Activated T-cell treated with anti-CD3 and anti-CD28 coated beads for 4 hours (primary cell): ENCODE measurements at places on chromosomes 7 and 10.

- no peak for DNase-seq
These were observed 99.2 kb upstream of the PIK3CG start for GRCh38 chr7:106765727-106766355.

GRCh38 chr7:139127648-139128047 is 18.1 kb upstream of the ZC3HAV1 start:
- no peak for DNase-seq

DNA sequence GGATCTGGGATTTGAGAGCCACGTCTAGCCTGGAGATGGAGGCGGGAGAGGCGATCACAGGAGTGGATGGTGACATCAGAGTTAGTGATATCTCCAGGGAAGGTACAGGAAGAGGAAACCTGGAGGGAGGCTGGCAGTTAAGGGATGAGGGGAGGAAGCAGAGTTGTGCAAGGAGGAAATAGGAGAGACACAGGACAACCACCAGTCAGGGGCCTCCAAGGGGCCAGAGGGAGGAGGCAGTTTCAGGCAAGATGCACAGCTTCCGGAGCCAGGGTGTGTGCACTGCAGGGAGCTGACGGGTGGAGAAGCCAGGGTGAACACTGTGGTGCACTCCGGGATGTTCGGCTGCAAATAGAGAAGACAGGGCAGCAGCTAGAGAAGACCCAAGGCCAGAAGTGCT is 141.2 kb downstream of the GLI3 start:
- DNase-seq: no peak

- DNase-seq: no peak
These were observed 8.0 kb downstream of the DNAJC1 start for GRCh38 chr10:21995557-21995956.

GRCh38 chr7:16813232-16813616 is 8.4 kb upstream of the AGR2 start:
- DNase-seq: no peak
